ENCODE measurements at places on chromosomes 6 and 20. TPM values are rescaled to one million over a fixed set of nuclear protein-coding genes. Genes with fewer than 3 reads are reported as not detected.

The CST9L gene
- not detected for polyA plus RNA-seq

The LRP11 gene
- 33.3 TPM for polyA plus RNA-seq

The PACRG gene
- polyA plus RNA-seq: not detected

The PROCR gene
- polyA plus RNA-seq: 55.4 TPM

The MAP7 gene
- polyA plus RNA-seq: 0.35 TPM

The ADGB gene
- polyA plus RNA-seq: not detected

The CDC5L gene
- polyA plus RNA-seq: 16.6 TPM

The PNPLA1 gene
- polyA plus RNA-seq: 0.44 TPM

The ARMC2 gene
- polyA plus RNA-seq: 8.4 TPM

The PKIB gene
- 2.5 TPM for polyA plus RNA-seq

The TFAP2B gene
- 8.5 TPM for polyA plus RNA-seq

The C6orf52 gene
- polyA plus RNA-seq: 1.7 TPM

The MTFR2 gene
- polyA plus RNA-seq: 1.5 TPM

The PRPH2 gene
- polyA plus RNA-seq: 5.5 TPM

The BPIFB2 gene
- not detected for polyA plus RNA-seq

The FRS3 gene
- polyA plus RNA-seq: 5.9 TPM

The BANF2 gene
- not detected for polyA plus RNA-seq

The DEFB113 gene
- polyA plus RNA-seq: not detected

The SEL1L2 gene
- polyA plus RNA-seq: not detected

Measured in muscle of arm (tissue), 14 donors.